ENCODE measurements at places on chromosomes 11 and 22.
A peak's percentile ranks its signal among the peaks of the same experiment; 100 is the strongest.

GRCh38 chr11:67538306-67538705 is 15.1 kb upstream of the CABP2 start:
- no peak for DNase-seq

- DNase-seq: no peak
Observed at GRCh38 chr11:73152861-73153483, 10.9 kb upstream of the FCHSD2 start.

- no peak for DNase-seq
Observed at GRCh38 chr11:108926841-108927577, 262.1 kb downstream of the DDX10 start.

DNA sequence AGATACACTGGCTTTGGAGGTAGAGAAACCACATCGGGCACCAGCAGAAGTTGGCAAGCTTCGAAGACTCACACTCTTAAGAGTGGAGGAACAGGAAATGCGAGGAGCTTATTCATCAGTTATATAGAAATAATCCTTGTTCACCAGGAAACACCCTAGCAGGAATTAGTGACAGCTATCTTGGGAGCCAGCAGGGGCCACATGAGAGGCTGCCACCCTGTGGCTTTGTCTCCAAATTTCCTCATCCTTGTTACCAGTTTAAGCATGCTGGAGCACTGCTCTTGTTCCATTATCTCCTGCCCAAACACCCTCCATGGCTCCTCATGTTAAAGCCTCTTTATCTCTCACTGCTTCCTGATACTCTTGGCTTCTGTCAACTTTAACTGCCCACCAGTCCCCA is 131.0 kb downstream of the PLEKHA7 start:
- peak; percentile 18 for DNase-seq

DNA sequence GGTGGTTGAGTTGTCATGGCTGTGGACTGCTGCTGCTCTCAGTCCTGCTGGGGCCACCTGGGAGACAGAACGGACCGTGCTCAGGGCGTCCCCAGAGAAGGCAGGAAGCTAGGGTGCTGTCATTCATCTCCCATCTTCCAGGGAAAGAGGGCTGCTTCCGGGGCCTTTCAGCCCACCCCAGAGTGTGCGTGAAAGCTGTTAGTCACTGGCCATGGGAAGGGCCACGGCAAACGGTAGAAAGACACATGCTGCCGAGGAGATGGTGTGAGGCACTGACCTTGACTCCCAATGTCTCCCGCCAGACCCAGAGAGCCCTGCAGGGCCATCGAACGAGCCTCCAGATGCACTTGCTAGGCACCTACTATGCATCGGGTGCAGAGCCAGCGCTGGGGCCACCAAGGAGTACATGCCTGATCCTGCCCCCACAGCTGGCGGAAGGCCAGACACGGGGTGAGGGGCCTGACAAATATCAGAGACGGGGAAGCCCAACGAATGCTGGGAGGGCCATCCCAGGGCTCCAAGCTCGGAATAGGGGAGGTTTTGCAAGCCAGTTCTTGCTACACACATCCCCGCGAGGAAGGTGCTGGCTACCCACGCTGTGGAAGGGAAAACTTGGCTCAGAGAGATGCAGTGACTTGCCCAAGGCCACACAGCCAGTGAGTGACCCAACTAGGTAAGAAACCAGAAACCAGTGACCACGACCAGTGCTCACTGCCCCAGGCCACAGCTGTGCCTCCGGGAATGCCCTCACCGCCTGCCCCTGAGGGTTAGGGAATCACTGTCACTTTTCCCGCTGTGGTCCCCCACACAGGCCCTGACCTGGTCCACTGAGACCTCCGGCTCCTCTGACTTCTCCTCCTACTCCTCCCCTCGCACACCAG is 10.1 kb downstream of the RAC2 start:
- no peak for DNase-seq

DNA sequence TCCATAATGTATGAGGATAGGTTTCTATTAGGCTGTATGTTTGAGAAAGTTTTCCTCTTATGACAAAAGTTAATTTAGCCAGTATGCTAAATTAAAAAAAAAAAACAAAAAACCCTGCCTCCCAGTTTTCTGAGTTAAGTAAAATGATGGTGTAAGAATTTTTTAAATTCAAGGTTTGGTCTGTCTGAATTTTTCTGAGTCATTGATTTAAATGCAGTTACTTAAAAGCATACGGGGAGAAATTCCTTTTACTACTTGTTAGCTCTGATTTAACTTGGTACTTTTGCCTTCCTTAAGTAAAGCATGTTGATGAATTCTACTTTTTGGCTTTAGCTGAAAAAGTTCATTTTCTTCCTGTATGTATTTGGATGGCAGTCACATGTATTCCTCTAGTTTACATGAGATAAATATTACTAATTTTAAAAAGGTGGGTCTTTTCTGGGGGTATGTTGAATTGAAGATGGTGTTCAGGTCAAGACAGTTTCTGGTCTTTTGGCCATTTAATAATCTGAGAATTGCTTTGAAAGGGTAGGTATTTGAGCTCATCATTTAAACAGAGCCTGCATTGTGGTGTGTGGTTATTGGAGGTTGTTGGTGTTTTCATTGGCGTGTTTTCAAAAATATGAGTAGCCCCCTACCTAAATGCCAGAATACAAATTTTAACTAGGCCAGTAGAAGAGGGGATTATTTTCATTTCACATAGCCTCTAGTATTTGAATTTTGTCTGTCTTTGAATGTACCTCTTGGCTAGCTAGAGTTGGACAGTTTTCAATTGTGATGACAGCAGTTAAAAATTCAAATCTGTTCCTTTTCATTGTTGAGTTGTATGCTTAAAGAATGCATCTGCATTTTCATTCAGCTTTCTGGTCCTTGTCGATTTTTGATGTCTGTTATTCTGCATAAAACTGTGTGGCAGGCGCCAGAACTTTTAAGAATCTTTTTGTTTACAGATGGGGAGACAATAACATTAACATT is 64.7 kb downstream of the MTMR3 start:
- no peak for DNase-seq

- DNase-seq: no peak
Observed at GRCh38 chr11:57160665-57161064, 21.1 kb upstream of the LRRC55 start.

DNA sequence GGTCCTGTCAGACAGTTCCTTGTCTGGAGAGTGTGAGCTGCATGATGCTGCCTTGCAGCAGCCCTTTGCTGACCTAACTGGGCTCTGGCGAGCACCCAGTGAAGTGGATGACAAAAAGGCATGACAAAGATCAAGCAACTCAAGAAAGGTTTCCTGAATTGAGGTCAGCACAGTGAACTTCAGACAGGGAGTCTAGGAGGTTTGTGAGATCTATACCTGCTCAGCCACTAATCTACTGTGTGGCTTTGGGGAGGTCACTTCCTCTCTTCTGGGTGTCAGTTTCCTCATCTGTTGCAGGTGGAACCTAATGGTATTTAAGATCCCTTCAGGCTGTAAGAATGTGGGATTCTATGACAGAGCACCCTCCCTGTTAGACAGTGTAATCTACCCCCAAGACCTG is 213.9 kb upstream of the NARS2 start:
- DNase-seq: no peak

- DNase-seq: no peak
Observed at GRCh38 chr11:85682330-85683305, 3.4 kb downstream of the CCDC89 start.

- DNase-seq: no peak
Observed at GRCh38 chr11:17721242-17721999, 2.0 kb downstream of the MYOD1 start.

GRCh38 chr11:111320728-111321568 is 22.6 kb downstream of the POU2AF3 start:
- DNase-seq: no peak

GRCh38 chr11:119795231-119795630 is 66.2 kb upstream of the NECTIN1 start:
- no peak for DNase-seq

GRCh38 chr22:45692549-45692948 is 20.9 kb downstream of the ATXN10 start:
- DNase-seq: peak; percentile 54

DNA sequence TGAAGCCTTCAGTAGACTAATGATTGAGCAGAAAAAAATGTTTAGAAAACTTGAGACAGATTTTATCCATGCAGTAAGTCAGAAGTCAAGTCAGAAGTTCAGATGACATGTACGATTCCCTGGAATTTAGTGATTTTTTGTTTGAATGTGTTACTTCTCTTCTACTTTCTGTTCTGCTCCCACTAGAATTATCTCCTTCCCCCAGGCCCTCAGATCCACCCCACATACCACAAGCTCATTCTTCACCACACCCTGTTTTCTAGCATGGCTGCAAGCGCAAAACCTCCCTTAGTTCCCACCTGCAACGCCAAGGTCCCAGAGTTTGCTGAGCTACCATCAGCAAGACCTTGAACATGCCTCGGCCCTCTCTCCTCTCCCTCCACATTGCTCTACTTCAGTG is 64.1 kb downstream of the KCNJ1 start:
- DNase-seq: no peak

- no peak for DNase-seq
Observed at GRCh38 chr11:126638648-126639047, 283.2 kb downstream of the ST3GAL4 start.

- peak; percentile 85 for DNase-seq
Observed at GRCh38 chr22:32050678-32051515, 7.8 kb downstream of the SLC5A1 start.

Data from SW 1271 (cell line).